Activated T-helper 2 cell treated with anti-CD3 and anti-CD28 coated beads, Interferon-gamma antibody, Interleukin-2, Interleukin-4, amounts not matched to agents 10 μg/mL and 5 μg/mL and 100 μg/mL, durations not matched to agents 14 hours and 24 hours and 36 hours (primary cell): ENCODE measurements at places on chromosomes 1 and 21.

GRCh38 chr1:229047161-229047839 is 223.6 kb upstream of the RAB4A start:
- no peak for DNase-seq
- no peak overlapping the region for H3K4me3 ChIP-seq
- peaks cover 2% of the 10 kb centered on the region for H3K4me1 ChIP-seq
- peaks cover 24% of the 10 kb centered on the region for H3K27me3 ChIP-seq
- no peaks in the 10 kb centered on the region for H3K36me3 ChIP-seq

- peaks cover 18% of the 10 kb centered on the region for H3K36me3 ChIP-seq
- H3K27ac ChIP-seq: no peak overlapping the region
- H3K4me1 ChIP-seq: peaks cover 38% of the 10 kb centered on the region
- DNase-seq: peak; percentile 9
- no peaks in the 10 kb centered on the region for H3K27me3 ChIP-seq
Measured at GRCh38 chr1:184840596-184840995, 85.9 kb upstream of the EDEM3 start.

DNA sequence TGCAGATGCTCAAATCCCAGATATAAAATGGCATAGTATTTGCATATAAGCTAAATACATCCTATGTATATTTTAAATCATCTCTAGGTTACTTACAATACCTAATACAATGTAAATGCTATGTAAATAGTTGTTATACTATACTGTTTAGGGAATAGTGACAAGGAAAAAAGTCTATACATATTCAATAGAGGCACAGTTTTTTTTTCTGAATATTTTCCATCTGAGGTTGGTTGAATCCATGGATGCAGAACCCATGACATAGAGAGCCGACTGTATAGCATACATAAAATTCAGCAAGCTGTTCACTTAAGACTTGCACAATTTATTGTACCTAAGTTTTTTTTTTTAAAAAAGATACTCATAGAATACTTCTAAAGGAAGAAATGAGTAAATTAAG is 6.5 kb downstream of the TAF13 start:
- peaks cover 18% of the 10 kb centered on the region for H3K36me3 ChIP-seq
- peaks cover 5% of the 10 kb centered on the region for H3K4me1 ChIP-seq
- H3K27me3 ChIP-seq: no peaks in the 10 kb centered on the region
- H3K27ac ChIP-seq: no peak overlapping the region
- DNase-seq: no peak

DNA sequence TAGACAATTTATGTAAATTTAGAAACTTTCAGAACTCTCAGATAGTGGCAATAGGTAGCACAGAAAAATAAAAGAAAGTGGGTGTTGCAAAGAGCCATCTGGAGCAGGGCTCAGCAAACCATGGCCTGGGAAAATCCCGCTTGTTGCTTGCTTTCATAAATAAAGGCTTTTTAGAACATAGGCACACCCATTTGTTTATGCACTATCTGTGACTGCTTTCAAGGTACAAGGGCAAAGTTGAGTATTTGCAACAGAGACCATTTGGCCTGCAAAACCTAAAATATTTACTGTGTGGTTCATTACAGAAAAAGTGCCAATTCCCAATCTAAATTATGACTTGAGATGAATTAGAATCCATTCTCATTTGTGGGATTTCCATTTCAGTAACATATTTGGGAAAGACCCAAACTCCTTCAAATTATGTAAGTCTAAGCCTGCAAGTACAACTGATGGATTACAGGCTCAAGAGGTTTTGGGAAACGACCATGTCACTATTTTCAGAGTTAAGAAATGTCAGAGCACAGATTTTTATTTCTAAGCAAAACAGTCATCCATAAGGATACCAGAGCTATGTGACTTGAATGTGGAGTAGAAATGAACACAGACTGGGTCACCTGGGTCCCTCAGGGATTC is 43.5 kb upstream of the DPT start:
- H3K27ac ChIP-seq: no peak overlapping the region
- H3K36me3 ChIP-seq: no peaks in the 10 kb centered on the region
- H3K4me3 ChIP-seq: no peak overlapping the region
- no peaks in the 10 kb centered on the region for H3K4me1 ChIP-seq

DNA sequence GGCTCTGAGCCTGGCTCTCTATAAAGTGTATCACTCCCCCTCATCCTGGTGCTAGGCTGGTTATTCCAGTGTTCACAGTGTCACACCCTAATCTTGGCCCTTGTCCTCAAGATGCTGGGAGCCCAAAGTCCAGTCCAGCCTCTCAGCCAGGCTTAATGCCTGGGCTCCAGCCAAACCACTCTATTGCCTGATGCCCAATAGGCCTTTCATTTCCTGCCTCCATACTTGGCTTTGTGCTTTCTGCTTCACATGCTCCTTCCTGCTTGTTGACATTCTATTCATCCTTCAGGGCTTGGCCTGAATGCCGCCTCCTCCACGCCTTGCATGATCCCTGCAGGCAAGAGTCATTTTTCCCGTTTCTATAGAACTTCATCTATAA is 1.7 kb downstream of the KLHDC8A start:
- H3K27me3 ChIP-seq: peaks cover 12% of the 10 kb centered on the region
- no peak overlapping the region for H3K27ac ChIP-seq
- no peak for DNase-seq
- H3K4me3 ChIP-seq: no peak overlapping the region
- no peaks in the 10 kb centered on the region for H3K4me1 ChIP-seq

DNA sequence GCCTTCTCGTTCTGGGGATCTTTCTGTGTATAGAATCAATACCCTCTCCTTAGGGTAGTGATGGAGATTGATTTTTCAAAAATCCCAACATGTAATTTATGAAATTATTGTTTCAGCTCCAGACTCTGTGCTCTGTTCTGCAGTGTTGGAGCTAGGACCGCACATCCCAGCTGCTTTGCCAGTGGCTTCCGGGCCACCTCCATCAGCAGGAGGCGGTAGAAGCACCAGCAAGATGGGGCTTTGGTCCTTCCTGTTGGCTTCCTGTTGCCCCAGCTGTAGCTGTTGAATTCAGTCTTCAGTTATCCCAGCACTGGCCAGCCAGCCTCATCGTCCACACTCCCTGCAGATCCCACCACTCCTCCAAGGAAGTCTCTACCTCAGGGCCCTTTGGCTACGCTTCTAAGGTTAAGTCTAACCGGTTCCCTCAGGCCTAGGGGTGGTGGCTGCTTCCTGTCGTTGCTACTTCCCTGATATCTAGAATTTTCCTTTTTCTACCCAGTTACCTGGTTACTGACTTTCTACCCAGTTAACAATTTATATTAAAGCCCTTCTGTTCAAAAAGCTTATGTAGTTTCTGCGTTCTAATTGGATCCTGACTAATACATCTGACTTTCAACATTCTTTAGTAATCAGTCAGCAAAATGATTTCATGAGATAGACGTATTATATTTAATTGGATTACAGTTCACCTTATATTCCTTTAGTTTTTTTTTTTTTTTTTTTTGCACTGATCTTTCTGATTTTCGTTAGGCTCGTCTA is 24.6 kb downstream of the GALNT2 start:
- no peaks in the 10 kb centered on the region for H3K27me3 ChIP-seq
- H3K27ac ChIP-seq: no peak overlapping the region
- H3K36me3 ChIP-seq: peaks cover 23% of the 10 kb centered on the region
- H3K4me3 ChIP-seq: no peak overlapping the region
- H3K4me1 ChIP-seq: peaks cover 32% of the 10 kb centered on the region
